Panc1 (cell line): ENCODE measurements at places on chromosomes 16 and 17. TPM values are rescaled to one million over a fixed set of nuclear protein-coding genes. Genes with fewer than 3 reads are reported as not detected.

DNA sequence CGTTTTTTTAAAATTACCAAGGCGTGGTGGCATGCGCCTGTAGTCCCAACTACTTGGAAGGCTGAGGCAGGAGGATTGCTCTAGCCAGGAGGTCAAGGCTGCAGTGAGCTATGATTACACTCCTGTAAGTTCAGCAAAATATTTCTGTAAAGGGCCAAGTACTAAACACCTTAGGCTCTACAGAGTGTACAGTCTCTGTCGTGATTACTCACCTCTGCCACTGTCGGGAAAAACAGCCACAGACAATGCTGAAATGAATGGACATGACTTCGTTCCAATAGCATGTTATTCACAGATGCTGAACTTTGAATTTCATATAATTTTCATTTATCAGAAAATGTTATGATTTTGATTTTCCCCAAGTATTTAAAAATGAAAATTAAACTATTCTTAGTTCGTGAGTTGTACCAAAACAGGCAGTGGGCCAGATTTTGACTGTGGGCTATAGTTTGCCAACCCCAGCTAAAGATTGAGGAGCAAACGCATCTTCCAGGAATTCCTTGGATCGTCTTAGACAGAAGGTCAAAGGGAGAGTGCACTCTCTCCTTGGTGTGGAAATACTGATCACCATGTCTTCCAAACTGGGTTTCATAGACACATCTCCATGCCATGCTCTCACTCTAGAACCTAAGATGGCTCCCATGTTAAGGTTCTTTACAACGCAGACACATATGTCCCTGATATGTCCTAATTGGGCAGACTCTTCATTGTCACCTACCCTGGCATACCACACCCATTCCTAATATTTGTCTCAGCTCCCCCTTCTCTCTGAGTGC lies 89.5 kb downstream of the MARF1 start:
- DNase-seq, result no peak

DNA sequence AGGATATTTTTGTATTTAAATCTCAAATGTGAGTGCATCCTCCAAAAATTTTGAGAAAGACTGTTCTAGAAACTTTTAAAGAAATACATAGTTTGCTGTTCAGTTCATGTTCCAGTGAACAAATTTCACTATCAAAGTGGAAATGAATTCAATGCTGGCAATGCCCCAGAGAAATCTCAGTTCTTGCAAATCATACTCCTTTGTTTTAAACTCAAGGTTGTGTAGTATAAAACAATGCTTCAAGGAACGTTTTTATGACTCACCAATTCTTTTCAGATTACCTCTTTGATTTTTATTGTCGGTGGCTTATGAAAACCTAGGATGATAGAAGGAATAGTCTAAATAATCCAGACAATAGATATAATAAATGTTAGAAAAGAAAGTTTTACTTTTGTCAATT lies 17.6 kb downstream of the LPCAT2 start:
- no peak for DNase-seq

GRCh38 chr17:49776551-49777300 lies 11.8 kb upstream of the KAT7 start:
- no peak for DNase-seq

DNA sequence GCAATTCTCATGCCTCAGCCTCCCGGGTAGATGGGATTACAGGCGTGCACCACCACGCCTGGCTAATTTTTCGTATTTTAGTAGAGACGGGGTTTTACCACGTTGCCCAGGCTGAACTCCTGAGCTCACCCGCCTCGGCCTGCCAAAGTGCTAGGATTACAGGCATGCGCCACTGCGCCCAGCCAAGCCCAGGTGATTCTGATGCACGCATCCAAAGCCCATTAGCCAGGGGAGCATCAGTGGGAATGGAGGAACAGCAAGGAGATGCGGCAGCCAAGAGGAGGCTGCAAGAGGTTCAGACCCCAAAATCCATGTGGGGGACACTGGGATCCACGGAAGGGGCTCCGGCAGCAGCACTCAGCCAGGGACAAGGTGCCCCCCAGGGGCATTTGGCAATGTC lies 12.1 kb downstream of the ATP2A3 start:
- DNase-seq, result no peak

- no peak for DNase-seq
These were observed 7.6 kb downstream of the ALKBH5 start for GRCh38 chr17:18191236-18191667.

DNA sequence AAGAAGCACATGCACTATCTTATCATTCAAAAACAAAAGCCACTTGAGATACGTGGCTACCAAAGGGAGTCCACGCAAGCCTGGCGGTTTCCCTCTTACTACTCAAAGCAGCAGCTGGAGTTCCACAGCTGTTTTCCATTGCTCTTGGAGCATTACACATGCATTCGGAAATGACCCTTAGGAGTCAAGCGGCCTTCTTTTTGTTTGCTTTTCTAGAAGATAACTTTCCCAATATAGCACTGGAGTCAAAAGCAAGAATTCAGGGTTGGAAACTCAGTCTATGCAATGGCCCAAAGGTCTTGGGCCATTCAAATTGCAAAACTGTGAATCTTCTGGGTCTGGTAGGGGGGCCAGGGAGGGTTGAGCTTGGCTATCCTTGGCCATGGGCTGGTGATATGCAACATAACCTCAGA lies 97.8 kb upstream of the MAF start:
- DNase-seq, result no peak

- no peak for DNase-seq
These were observed at the start of gene KRT15 for GRCh38 chr17:41518789-41519449. Gene KRT15, minus strand, starts transcription at chr17:41518890. Its CDS starts 63 bp downstream, at chr17:41518827.

DNA sequence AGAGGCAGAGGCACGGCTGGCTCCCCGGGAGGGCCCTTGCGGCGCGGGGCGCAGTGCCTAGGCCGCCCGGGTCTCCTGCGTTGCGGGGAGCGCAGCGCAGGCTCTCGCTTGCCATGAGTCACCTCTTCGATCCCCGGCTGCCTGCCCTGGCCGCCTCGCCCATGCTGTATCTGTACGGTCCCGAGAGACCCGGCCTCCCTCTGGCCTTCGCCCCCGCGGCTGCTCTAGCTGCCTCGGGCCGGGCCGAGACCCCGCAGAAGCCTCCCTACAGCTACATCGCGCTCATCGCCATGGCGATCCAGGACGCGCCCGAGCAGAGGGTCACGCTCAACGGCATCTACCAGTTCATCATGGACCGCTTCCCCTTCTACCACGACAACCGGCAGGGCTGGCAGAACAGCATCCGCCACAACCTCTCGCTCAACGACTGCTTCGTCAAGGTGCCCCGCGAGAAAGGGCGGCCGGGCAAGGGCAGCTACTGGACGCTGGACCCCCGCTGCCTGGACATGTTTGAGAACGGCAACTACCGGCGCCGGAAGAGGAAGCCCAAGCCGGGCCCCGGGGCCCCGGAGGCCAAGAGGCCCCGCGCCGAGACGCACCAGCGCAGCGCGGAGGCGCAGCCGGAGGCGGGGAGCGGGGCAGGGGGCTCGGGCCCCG lies 390 bp downstream of the FOXL1 start:
- DNase-seq, result no peak

- no peak for DNase-seq
These were observed 585.5 kb upstream of the SOX9 start for GRCh38 chr17:71535321-71535720.

Gene ASPSCR1
- total RNA-seq, result 64.7 TPM

Gene FASN
- 956 TPM for total RNA-seq
